ENCODE measurements at places on chromosomes 12 and 14.

DNA sequence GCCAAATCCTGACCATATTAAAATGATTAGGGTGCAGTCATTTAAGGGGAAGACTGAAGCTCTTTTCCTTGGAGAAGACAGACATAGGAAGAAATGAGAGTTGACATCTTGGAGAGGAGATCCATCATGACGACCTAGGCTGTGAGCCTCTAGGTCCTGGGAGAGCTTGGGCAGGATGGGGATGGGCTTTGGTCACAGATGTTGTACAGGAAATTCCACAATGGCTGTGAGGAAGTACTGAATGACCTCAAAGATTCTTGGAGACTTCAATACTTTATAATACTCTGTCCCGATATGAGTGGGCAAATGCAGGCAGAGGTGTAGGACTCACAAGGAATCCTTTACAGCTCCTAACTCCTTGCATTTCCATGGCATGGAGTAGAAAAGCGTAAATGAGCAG is 204.9 kb upstream of the FRMD6 start:
- no peak for DNase-seq

DNA sequence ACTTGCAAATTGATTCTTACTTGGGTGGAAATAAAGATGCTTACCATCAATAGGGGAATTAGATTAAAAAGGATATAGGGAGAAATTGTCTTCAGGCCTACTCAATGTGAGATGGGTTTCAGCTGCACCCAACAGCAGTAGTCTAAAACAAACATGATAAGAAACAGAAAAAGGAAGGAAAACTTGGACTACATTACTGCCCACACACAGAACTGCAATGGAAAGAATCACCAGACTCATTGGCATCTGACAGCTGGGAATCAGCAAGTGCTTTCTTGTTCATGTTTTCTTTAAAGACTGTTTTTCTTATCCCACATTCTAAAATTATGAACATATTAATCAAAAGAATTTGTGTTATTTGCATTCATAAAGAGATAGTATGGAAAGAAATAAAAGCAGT is 144.2 kb downstream of the LRIG3 start:
- DNase-seq = no peak

GRCh38 chr12:20390846-20391245 is 22.5 kb downstream of the PDE3A start:
- no peak for DNase-seq

DNA sequence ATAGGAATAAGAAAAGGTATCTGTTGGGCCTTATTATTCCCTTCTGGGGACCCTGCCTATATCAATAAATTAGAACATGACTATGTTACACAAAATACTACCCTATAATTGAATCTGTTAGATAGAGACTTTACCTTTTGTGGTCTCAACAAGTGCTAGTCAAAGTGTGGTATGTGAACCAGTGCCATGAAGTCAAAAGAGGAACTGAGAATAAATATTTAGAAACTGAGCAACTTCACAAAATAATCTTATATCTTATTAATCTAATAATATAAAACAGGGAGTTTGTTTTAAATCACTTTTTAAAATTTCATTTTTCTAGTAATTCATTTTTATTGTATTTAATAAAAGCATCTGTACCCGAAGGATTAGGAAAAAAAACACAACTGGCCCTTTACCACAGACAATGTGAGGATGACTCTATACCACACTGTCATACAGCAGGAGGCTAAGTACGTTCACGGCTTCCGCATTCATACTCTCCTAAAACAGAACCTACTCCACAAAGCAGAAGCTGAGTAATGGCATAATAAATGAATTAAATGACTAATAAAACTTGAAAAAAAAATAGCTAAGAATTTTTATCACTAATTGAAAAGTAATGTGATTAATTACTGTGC is 42.1 kb downstream of the SEC23A start:
- no peak for DNase-seq

DNA sequence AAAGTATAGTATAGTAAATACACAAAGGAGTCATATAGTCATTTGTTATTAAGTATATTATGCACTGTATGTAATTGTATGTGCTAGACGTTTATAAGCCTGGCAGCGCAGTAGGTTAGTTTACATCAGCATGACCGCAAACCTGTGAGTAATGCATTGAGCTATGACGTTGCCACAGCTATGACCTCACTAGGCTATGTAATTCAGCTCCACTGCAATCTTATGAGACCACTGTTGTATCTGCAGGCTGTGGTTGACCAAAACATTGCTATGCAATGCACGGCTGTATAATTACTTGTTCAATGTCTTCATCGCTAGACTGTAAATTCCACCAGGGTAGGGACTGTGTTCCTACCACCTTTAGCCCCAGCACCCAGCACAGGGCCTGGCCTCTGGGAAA is 53.2 kb upstream of the VASH1 start:
- no peak for DNase-seq

DNA sequence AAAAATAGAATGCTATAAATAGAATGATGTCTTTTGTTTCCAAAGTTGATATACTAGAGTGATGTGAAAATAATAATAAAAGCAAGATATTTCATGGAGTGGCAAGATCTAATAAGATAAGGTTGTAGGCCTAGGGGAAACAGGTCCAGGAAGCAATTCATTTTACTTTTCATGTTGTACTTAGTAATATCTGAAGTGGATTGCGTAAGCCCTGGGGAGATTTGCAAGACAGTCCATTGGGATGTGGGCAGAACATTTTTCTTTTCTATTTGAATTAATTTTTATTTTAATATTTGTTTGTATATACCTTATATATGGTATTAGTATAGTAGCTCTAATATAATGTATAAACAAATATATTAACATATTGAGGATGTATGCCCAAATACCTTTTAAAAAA is 7.5 kb downstream of the NUBPL start:
- peak; percentile 37 for DNase-seq

DNA sequence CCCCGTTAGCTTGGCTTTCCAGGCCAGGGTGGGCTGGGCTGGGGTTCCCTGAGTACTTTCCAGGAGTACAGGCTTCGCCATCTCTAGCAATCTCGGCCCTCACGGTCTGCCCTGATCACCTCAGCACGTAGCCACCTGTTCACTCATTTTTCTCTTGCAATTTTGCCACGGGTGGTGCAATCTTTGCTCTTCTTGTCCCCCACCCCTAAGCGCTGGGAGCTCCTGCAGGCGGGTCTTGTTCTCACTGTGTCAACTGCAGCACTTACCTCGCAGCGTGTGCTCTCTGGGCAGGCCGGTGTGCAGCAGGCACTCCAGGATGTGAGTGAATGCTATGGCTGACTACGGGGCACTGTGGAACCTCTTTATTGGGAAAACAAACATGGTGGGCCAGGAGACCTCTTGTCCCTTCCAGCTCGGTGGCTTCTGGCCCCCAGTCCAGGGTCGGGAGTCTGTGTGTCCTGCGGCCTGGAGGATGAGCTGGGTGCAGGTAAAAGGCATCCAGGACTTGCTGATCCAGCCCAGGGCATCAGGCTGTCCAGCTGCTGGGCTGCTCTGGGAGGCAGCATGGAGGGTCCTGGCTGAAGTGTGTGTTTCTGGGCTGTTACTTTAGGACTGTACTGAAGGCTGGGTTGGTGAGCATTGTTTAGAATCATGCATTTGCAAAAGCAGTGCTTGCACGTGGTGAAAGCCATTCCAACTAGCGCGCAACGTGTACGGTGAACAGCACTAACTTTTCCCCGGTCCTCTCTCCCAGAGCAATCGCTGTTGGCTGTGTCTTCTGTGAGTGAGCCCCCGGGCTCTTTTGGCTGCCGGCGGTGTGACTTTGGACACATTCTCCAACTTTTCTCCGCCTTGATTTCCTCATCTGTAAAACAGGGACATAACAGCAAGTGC is 1.5 kb upstream of the ULK1 start:
- no peak for DNase-seq

- peak; percentile 55 for DNase-seq
These were observed at the start of gene DGKA for GRCh38 chr12:55930771-55931316. Gene DGKA (plus strand): TSS chr12:55931162. CDS start chr12:55936504, 5,342 bp downstream.

DNA sequence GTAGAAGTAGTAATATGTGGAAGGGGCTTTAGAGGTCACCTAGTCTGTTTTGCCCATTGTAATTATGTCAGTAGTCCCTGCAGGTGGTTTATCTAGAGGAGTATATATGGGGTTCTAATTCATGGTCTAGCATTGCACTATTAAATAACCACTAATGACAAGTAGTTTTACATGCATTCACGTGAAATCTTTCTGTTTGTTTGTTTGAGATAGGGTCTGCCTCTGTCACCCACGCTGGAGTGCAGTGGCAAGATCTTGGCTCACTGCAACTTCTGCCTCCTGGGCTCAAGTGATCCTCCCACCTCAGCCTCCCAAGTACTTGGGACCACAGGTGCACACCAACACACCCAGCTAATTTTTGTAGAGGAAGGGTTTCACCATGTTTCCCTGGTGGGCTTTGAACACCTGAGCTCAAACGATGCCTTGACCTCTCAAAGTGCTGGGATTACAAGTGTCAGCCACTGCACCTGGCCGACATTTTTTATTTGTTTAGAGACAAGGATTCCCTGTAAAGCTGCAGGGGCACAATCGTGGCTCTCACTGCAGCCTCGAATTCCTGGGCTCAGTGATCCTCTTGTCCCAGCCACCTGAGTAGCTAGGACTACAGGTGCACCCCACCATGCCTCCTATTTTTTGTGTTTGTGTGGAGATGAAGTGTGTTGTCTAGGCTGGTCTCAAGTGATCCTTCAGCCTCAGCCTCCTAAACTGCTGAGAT is 12.0 kb upstream of the PSEN1 start:
- no peak for DNase-seq

DNA sequence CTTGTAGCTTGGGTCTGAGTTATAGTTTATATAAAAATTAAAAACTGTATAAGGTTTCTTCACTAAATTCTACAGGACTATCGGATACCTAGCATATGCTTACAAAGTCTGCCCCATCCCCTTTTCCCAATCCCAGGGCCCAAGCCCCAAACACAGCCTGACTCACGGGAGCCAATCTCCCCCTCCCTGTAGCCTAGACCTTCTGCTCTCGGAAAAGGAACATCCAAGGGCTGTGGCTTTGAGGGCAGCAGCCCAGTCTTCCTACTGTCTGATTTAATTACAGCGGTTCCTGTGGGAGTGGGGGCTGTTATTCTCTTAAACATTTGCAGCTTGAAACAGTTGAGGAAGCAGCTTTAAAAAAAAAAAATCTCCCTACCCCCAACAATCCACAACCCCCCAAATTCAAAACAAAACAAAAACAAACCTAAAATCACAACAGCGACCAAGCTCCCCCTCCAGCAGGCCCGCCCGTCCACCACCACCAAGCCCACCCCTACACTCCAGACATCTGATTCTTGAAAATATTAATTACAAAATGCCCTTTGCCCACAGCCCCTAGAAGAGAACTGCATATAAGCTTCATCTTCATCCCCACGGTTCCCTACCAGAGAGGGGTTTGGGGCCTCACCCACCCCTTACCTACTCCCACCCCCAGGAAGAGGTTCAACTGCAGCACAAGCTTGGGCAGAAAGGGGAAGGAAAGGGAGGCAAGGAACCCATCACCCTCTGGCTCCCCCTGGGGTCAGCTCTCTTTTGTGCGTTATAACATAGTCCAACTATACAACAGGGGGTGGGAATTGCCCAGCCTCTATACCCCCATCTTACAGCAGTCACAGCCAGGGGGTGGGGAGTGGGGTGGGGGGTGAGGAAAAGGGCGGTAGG is 1.1 kb upstream of the PRKAG1 start:
- DNase-seq = peak; percentile 71

GRCh38 chr12:76276499-76277151 is 71.6 kb downstream of the BBS10 start:
- DNase-seq = no peak
